ENCODE measurements at places on chromosomes 4 and X.

- no peak for DNase-seq
Observed at GRCh38 chrX:107755721-107756120, 19.9 kb downstream of the TSC22D3 start.

DNA sequence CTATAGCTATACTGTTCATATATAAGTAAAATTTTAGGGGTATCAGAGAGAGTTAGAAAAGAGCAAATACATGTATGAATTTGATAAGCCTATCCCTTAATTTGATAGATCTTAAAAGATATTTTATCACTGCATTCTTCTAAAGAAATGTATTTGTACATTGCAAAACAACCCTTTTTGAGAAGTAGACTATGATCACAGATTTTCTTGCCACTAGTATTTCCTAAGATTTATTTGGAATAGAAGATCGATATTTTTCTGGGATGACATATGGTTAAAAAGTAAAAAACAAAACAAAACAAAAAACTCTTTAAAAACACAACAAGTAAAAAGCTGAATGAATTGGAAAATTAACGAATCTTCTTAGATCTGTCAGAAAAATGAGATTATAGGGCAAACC, 27.4 kb downstream of the TET2 start:
- no peak for DNase-seq

DNA sequence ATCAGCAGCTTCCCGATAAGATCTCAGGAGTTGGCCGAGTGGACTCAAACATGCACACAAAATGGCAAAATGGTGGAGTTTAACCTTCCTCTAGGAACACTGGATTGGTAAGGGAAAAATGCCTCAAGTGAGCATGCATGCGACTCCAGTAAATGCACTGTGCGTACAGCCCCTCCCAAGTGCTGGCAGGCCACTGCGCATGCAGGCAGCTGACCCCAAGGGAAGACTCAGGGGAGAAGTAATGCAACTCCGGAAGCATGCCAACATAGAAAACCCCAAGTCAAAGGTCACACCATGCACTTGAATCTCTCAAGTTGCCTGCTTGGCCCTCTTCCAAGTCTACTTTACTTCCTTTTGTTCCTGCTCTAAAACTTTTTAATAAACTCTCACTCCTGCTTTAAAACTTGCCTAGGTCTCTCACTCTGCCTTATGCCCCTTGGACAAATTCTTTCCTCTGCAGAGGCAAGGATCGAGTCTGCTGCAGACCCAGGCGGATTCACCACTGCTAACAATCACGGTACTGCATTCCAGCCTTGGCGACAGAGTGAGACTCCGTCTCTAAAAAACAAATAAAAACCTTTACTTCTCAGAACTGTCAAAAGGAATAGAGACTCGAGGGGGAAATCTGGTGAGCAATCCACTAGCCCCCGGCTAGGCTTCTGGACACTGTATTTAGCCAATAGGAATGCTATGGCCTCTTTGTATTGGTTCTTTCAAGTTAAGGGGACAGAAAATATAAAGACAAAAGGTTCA, 33.5 kb downstream of the NYX start:
- DNase-seq: no peak

DNA sequence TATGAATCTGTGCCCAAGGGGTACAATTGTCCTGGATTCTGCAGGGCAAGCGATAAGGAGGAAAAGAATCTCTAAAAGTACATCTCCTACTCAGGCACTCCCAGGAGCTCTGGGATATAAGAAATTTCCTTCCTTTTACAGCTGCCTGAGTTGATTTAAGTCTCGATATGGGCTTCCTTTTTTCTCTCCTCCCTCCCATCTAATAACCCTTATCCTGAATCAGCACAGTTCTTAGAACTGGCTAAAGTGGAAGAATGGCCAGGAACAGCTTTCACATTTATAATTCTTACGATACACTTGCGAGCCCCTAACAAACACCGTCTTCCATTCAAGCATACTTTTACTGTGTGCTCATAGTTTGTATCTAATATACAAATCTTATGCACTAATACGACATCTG, 21.2 kb downstream of the LRP2BP start:
- DNase-seq: no peak

GRCh38 chr4:25430630-25431029, 53.6 kb downstream of the ANAPC4 start:
- DNase-seq: no peak

DNA sequence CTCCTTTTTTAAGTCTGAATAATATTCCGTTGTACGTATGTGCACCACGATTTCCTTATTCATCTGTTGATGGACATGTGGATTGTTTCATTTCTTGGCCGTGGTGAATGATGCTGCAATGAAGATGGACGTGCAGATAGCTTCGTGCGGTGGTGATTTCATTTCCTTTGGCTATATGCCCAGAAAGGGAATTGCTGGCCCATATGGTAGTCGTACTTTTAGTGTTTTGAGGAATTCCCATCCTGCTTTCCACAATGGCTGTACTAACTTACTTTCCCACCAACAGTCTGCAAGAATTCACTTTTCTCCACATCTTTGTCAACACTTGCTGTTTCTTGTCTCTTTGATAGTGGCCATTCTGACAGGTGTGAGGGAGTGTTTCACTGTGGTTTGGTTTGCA, 12.8 kb downstream of the ZFP42 start:
- no peak for DNase-seq

DNA sequence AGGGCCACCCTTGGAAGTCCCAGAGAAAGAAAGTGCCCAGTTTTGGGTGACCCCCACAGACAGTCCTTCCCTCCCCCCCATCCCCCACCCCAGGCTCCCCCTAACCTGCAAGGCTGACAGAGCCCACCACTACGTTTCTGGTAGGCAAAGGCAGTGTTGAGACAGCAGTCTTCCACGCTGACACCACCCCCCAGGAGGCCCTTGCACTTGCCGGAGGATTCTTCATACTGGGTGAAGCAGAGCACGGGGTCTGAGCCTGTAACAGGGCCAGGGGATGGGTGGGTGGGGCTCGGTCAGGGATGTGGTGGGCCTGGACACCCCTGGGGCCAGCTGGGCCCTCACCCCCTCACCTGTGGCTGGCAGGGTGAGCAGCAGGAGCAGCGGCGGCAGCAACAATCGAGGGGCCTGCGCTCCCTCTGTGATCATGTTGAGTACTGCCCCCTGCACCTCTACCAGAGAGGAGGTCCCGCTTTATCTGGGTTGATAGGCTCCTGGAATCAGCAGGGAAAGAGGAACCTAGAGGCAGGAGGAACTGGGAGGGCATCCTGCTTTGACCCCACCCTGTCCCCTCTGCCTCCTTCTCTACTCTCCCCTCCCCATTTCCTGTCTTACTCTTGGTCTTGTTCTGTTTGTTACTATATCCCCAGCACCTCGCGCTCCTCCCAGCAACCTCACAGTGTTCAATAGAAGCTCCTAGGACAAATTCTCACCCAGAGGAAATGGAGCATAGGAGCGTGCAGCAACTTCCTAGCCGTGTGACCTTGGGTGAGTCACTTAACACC, at the start of gene CFP:
TSS of gene CFP (minus strand) at position 512 of the 782 bp plus-strand sequence. CDS start at position 426, 86 bp downstream.
- DNase-seq: peak; percentile 40

DNA sequence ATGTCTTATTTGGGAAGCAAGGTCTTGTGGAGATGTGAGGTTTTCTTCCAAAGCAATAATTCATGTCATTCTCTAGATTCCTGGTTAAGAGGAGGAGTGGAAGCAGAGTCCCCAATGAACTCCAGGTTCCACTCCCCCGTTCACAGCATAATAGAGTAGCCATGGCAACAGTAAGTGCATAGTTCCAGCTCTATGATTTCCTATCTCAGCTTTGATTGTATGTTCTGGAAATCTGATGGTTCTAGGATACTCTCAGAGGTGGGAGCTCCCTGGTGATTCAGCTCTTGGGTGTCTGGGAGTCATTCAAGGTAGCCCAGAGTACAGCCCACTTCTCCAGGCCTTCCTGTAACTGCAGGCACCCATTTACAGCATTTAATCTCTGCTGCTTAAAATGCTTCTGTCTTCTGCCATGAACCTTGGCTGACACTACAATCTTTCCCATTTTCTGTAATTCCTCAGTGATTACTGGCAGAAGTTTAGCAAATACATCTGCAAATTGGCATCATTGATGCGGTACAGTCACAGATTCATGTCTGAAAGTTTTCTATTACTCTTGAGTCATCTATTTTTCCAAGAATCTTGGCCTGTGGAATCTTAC, 242.0 kb downstream of the MAPK10 start:
- DNase-seq: no peak

GRCh38 chr4:76738086-76738931, 159.6 kb downstream of the SOWAHB start:
- DNase-seq: no peak

DNA sequence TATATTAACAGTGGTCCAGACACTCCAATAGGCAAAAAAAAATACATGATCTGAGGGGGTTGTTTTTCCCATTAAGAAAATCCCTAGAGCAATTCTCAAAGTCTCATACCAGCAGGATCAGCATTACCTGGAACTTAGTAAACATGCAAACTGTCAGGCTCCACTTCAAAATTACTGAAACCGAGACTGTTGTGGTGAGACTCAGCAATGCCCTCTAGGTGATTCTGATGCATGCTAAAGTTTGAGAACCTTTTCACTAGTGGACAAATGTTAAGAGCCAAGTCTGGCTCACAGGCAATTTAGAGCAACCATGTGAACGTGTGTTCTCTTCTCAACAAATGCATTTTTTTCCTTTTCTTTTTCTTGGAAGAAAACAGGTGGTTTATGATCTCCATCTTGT, 30.2 kb downstream of the NEK1 start:
- DNase-seq: no peak

- no peak for DNase-seq
Observed at GRCh38 chr4:139743027-139743426, 77.4 kb downstream of the MGST2 start.

- no peak for DNase-seq
Observed at GRCh38 chr4:6566391-6567190, 8.4 kb upstream of the MAN2B2 start.

DNA sequence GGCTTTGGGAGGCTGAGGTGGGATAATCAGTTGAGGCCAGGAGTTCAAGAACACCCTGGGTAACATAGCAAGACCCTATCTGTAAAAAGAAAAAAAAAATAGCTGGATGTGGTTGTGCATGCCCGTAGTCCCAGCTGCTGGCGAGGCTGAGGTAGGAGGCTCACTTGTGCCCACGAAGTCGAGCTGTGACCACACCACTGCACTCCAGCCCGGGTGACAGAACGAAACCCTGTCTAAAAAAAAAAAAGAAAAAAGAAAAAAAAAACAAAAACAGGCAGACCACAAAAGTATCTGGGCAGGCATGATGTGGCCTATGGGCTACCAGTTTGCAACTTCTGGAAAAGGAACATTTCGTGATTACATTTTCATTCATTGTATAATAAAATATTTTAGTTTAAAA, 38.1 kb upstream of the RASGEF1B start:
- no peak for DNase-seq

Measured in OCI-LY7 (cell line).